Naive thymus-derived CD4-positive, alpha-beta T cell (primary cell): ENCODE measurements at places on chromosomes 13 and 19.

GRCh38 chr19:30393729-30394480 is 21.7 kb downstream of the ZNF536 start:
- no peak for DNase-seq

- DNase-seq: no peak
Measured at GRCh38 chr19:53649746-53650593, 18.2 kb downstream of the DPRX start.

DNA sequence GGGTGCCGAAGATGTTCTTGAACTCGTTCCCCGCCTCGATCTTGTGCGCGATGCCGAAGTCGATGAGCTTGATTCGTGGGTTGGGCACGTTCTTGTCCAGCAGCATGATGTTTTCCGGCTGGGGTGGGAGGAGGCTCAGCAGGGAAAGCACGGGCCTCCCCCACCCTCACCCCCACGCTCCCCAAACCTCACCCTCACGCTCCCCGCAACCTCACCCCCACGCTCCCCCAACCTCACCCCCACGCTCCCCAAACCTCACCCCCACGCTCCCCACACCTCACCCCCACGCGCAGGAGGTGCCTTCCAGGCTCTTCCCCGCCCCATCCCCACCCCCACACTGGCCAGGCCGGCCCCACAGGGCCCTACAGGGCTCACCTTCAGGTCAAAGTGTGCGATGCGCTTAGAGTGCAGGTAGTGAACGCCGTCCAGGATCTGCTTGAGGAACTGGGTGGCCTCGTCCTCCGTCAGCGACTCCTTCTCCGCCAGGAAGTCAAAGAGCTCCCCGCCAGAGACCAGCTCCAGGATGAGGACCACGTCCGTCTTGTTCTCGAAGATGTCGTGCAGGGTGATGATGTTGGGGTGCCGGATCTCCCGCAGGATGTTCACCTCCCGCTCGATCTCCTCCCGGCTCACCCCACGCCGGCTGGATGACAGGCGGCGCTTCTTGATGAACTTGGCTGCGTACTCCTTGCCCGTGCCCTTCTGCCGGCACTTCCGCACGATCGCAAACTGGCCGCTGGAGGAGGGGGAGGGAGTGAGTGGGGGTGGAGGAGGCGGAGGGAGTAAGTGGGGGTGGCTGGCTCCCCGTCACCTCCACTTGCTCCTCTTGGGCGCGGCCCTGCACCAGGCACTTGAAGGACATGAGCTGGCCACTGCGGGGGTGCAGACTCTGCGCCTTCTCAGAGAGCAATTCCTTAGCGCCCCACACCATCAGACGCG is 6.4 kb downstream of the DAPK3 start:
- no peak for DNase-seq

DNA sequence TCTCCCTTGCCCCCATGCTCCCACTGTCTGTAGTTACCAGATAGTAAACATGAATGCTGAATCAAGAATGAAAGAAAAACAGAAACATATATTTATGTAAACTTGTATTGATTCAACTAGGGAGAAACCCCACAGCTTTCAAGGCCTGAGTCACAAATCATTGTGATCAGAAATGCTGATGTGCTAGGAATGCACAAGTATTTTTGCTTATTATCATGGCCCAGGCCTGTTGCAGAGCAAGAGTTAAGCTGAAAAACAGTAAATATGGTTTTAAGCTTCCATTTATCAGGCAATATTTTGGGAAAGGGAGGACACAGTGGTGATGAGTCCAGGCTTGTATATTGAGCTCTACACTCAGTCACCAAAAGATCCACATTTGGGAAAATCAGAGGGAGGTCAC is 669.6 kb downstream of the DIAPH3 start:
- no peak for DNase-seq

GRCh38 chr19:17041976-17042375 is 15.4 kb upstream of the CPAMD8 start:
- no peak for DNase-seq

- DNase-seq: no peak
Measured at GRCh38 chr13:85666356-85666755, 132.9 kb downstream of the SLITRK6 start.

DNA sequence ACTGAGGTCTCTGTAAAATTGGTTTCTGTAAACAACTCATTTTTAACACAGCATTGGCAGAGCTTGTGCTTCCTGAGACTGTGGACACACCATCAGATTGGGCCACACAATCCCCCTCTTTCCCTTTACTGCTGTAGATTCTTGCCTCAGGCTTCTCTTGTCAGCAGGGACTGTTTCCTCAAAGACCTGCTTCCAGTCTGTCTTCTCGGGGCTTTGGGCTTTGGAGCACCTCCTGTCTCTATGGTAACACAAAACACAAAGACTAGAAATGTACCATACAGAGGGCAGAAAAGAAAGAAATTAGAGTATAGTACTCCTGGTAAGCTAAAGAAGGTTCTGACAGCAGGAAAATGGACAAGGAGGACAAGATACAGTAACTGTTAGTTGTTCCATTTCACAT is 484.5 kb downstream of the DIAPH3 start:
- no peak for DNase-seq

- DNase-seq: no peak
Measured at GRCh38 chr13:75486146-75487062, 4.4 kb upstream of the TBC1D4 start.

DNA sequence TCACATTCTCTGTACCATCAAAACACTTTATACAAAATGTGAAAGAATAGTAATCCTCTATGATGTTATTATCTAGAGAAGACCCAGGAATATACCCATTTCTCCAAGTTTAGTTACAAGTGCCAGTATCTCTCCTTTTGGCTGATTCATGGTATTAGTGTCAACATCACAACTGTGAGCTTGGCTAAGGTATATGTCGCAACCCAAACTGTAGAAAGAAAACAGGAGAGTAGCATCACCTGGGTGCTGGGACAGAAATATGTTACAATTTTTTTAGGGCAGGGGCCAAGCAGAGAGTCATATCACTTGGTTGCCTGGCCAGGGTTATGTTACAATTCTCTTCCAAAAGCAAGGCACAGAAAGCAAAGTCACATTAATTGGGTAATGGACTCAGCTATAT is 127.2 kb upstream of the ZNF91 start:
- no peak for DNase-seq

DNA sequence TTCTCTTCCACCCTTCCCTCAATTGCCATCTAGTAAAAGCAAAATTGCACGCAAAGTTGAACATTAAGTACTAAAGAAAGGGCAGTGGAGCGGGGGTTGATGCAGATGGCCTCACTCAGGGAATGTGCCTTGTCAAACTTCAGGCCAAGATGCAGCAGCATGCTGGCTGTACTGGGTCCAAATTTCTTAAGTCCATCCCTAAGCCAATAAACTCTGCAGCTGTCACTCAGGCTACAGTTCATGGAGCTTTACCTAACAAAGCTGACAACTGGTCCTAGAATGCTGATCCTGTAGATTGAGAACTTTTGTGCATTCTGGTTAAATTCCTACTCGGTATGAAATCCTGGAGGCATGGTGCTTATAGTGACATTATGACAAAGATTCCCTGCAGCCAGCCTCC is 88.4 kb downstream of the FOXO1 start:
- DNase-seq: no peak

GRCh38 chr19:41845051-41845590 is 279 bp downstream of the DMRTC2 start:
- DNase-seq: no peak
